ENCODE measurements at places on chromosomes 1 and 21. TPM values are rescaled to one million over a fixed set of nuclear protein-coding genes. Genes with fewer than 3 reads are reported as not detected.

BCAS2 gene
- 16.8 TPM for total RNA-seq

AMY1C gene
- total RNA-seq = not detected

GPR161 gene
- 1.1 TPM for total RNA-seq

KDF1 gene
- total RNA-seq = 1.0 TPM

PAPPA2 gene
- total RNA-seq = 27.2 TPM

RUNX1 gene
- total RNA-seq = 7.2 TPM

AQP10 gene
- total RNA-seq = not detected
